ENCODE measurements at places on chromosomes 11 and 22.
A peak's percentile ranks its signal among the peaks of the same experiment; 100 is the strongest.

DNA sequence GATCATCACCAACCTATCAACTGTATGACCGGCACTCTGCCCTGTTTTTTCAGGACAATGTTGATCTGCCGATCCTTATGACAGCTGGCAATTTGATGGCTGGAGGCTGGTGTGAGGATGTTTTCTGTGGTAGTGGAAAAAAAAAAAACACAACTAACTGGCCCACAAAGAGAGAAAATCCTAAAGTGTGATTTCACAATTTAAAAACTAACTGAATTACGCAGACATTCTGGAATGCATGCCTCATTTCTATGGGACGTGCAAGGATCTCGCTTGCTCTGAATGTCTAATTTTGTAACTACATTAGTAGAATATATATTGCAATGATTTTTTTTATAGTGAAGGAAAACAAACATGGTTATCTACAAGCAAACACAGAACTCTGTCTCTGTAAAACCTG is 590.5 kb downstream of the ETS1 start:
- DNase-seq, result peak; percentile 27

DNA sequence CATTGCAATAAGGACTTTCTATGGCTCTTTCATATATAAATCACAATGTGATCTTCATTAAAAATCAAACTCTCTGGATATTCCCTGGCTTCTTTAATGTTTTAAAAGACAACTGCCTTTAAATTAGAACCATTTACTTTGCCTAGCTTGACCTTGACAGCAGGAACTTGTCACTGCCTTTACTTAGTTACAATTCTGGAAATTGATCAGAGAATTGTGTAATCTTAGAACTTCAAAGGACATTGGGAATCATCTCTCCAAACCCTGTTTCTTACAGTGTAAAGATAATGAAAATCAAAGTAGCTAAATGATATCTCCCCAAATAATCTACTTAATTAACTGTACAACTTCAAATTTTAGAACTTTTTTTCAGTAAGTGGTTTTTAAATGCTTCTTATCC is 517.6 kb upstream of the CCDC179 start:
- no peak for DNase-seq

- DNase-seq, result no peak
These were observed 94.2 kb downstream of the FAR1 start for GRCh38 chr11:13762718-13763117.

DNA sequence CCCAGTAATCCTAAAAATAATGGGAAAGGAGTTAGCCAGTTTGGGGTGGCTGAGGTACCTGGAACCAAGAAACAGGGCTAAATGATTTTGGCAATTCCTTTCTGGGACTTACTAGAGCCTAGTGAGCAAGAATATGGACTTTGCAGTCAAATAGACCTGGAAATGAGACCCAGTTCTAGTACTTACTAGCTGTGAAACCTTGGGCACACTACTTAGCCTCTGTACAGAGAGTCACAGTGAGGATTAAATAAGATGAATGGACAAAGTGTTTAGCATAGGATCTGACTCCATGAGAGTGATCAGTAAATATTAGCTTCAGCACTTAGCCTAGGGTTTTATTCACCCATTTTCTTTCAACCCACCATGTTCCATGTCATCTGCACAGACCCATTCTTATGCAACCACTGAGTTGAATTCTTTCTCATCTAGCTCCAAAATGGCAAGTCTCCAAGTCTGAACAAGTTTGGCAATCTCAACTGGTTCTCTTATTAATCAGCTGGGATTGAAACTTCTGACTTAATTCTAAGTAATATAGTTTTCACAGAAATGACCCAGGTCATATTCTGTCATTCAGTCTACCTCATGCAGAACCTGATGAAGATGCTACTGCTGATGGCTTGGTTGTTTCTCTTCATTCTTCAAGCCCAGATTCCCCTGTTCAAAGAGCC is 15.0 kb upstream of the SORL1 start:
- no peak for DNase-seq

All from AG09309 (cell line).